ENCODE measurements at places on chromosomes 16 and 17.

- no peak for DNase-seq
These were observed 153.2 kb downstream of the KATNIP start for GRCh38 chr16:27703121-27703520.

DNA sequence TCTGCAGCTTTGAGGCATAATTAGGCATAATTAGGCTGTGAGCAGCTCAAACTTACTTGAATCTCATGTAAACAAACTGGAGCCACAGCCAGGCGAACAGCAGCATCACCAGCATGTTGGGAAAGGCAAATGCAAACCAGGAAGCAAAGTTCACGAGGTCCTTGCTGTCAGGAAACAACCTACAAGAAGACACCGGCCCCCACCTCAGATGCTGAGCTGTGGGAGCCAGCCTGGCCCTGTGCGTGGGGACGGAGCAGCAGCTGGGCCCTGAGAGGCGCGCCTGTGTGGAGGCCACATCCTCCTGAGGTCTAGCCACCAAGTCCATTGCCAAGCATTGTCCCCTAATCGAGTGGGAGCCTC lies 12.2 kb downstream of the SLC13A5 start:
- DNase-seq: no peak

DNA sequence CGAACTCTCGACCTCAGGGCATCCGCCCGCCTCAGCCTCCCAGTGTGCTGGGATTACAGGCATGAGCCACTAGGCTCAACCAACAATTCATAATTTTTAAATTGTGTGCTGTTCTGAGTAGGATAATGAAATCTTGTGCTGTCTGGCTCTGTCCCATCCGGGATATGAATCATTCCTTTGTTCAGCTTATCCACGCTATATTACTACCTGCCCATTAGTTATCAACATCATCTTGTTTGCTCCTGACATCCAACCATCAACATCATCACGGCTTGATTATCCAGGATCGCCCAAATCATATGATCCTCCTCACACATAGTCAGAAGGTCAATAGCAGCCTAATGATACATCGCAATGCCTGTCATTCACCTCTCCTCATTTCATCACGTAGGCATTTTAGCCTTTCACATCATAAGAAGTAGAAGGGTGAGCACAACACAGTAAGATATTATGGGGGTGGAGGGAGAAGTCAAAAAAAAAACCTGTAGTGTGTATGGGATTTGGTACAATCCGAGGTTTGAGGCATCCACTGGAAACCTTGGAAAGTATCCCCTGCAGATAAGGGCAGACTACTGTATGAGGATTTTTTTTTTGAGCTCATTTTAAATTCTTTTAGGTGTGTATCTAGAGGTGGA lies 77.0 kb upstream of the SIAH1 start:
- no peak for DNase-seq

DNA sequence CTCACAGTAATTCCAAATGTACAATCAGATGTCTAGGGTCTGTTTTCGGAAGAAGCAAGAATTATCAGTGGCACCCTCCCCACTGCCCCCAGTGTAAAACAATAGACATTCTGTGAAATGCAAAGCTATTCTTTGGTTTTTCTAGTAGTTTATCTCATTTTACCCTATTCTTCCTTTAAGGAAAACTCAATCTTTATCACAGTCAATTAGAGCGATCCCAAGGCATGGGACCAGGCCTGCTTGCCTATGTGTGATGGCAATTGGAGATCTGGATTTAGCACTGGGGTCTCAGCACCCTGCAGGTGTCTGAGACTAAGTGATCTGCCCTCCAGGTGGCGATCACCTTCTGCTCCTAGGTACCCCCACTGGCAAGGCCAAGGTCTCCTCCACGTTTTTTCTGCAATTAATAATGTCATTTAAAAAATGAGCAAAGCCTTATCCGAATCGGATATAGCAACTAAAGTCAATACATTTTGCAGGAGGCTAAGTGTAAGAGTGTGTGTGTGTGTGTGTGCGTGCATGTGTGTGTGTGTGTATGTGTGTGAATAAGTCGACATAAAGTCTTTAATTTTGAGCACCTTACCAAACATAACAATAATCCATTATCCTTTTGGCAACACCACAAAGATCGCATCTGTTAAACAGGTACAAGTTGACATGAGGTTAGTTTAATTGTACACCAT lies 59.7 kb downstream of the HLF start:
- no peak for DNase-seq

DNA sequence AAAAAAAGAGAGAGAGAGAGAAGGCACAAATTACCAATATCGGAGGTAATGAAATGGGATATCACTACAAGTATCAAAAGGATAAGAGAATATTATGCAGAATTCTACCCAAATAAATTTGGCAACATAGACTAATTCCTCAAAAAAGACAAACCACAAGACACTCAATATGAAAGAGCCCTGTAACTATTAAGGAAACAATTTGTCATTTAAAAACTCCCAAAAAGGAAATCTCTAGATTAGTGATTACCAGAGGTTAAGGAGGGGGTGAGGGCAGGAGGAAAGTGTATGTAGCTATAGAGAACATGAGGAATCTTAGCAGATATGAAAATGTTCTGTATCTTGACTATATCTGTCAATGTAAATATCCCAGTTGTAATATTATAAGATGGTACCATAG lies 54.0 kb downstream of the CFDP1 start:
- DNase-seq: no peak

- peak; percentile 73 for DNase-seq
These were observed 19.3 kb downstream of the TMEM11 start for GRCh38 chr17:21194703-21195102.

DNA sequence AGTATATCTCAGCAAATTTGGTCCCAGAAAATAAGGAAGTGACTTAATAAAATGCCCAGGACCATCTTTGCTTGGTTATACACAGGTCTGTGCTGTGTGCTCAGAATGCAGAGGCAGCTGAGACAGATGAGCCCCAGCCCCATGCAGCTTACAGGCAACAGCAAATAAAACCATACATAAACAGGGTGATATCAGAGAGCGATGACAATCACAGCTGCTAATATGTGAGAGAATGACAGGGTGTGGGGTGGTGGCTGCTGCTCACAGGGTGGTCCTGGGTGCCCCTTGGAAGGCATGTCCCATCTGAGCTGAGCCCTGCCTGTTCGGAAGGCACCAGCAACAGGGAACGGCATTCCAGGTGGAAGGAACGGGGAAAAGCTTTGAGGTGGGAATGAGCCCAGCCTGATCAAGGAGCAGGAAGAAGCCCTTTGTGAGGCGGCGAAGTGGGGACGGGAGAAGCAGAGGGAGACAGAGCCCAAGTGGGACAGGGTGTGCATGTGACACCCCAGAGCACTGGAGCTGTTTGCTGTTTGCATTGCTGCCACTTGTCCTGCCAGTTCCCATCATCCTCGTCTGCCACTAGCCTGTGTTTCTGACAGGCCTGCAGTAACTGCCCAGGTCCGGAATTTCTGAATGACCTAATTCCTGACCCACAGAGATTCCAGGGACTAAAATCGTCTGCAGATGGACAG lies 150.5 kb downstream of the KATNIP start:
- no peak for DNase-seq

DNA sequence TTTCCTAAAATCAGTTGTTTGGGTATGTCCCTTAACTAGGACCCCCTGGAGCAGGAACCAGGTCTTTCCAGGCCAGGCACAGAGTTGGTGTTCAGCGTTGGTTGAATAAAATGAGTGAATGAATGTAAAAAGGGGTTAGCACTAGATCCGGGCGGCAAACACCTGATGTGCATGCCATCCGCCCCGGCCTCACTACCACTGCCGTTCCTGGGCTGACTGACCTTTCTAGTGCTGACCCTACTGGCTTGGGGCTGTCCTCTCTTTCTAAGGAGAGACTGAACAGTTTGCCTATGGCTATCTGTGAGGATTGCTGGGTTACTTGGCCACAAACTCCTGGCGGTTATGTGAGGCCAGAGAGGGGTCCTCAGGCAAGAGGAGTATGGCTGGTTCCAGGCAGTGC lies 10.1 kb upstream of the PHF12 start:
- no peak for DNase-seq

- no peak for DNase-seq
These were observed 2.6 kb downstream of the CD300LB start for GRCh38 chr17:74528491-74529199.

DNA sequence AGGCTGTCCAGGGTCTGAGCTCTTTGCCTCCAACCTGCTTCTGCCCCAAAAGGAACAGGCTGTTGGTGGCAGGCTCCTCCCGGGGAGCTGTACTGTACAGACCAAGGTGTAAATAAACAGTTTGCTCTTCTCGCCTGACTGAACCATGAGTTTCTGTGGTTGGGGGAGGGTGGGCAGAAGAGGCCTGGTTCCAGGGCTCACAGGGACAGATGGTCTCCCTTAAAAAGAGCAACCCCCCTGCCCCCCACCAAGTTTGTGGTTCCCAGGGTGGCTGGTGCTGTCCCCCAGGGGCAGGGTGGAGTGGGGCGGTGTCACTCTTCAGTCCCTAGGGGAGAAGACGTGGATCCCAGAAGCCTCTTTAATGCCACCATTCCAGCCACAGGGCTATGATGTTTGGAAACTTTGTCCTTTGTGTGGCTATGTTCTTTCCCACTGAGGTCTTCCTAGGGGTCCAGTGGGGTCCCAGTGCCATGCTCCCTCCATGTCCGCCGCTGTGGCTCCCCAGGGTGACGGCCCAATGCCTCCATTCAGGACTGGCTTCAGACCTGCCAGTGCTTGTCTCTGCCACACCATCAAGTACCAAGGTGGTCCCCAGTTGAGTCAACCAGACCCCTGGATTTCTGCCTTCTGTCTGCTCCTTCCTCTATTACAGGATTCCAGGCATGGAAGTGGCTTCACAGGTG lies 146.7 kb downstream of the RAB11FIP4 start:
- no peak for DNase-seq

- DNase-seq: no peak
These were observed 14.0 kb upstream of the SLC6A4 start for GRCh38 chr17:30249460-30249859.

GRCh38 chr16:9316615-9317014 lies 225.2 kb downstream of the HAPSTR1 start:
- no peak for DNase-seq

GRCh38 chr16:15701975-15702970 lies 52.2 kb downstream of the NDE1 start:
- DNase-seq: no peak

GRCh38 chr17:51165680-51166197 lies 472 bp upstream of the NME2 start:
- DNase-seq: no peak

GRCh38 chr16:84718-85406 lies 6.8 kb downstream of the MPG start:
- peak; percentile 90 for DNase-seq

DNA sequence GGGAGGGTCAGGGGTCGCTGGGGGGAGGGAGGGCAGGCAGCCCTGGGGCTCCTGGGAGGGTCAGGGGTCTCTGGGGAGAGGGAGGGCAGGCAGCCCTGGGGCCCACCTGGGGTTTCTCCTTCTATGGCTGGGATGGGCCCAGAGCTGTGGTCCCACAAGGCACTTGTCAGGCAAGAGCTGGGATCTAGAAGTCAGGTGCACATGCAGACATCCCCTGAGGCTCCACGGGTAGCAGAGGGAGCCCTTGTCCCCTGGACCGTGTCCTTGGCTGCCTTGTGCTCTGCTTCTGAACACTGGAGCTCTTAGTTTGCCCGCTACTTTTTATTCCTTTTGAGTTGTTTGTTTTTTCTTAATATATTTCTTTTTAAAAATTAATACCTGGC lies 1.8 kb downstream of the TUBB3 start:
- DNase-seq: no peak

DNA sequence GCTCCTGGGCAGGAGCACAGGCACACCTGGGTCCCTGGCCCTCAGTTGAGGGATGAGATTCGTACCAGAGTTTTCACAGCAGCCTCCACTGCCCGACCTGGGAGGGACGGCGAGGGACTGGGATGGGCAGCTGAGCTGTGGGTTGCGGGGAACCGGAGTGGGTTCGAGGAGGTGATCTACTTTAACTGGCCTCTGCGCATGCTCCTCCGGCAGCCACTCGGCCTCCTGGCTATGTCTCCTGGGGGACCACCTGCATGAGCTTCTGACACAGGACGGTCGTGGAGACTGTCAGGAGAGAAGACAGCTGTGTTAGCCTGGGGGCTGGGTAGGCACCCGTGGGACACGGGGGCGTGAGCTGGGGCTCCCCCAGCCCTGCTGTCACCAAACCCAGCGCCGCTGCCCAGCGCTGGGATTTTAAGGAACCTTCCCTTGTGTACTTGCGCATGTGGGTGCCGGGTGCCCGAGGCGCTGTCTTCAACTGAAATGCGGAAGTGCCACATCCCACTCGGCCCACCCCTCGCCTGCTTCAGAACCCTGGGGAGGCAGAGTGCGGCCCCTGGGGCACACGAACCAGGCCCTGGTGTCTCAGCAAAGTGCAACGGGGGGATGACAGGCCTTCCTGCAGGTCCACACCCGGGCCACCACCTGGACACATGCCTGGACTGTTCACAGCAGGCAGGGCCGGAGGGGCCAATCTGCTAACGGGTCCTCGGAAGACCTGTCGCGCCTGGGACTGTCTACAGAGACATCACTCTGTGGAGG lies 36.4 kb downstream of the SLC7A5 start:
- no peak for DNase-seq

- peak; percentile 36 for DNase-seq
These were observed 2.7 kb downstream of the PLEKHH3 start for GRCh38 chr17:42673885-42674754.

GRCh38 chr17:82780971-82781893 lies 29.4 kb downstream of the TBCD start:
- DNase-seq: no peak

GRCh38 chr16:59259074-59259949 lies 525.2 kb upstream of the GOT2 start:
- DNase-seq: no peak

DNA sequence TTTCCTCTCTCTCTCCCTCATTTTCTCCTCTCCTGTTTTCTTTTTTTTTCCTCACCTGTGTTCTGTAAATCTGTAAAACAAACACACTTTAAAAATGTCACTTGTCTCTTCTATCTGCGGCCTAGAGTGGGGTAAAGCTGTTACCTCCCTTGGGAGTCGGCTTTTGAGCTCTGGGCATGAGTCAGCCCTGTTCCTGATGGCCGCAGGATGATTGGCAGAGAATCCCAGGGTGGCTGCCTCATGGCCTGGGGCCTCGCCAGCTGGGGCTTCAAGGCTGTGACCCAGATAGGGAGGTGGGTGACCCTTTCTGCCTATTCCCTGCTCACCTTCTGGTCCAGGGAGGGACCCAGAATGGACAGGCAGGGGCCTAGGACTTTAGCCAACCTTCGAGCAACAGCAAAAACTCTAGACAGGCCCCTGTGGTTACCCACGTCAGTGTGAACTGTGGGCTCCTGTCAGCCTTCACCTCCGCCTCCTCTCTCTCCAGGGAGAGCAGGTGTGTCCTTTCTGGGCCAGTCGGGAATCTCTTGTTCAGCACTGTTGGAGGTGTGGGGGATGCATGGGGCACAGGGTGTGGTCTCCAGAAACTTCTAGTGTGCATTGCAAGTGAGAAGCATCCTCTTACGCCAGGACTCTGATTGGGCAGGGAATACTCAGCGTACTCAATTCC lies 87.4 kb downstream of the RAP1GAP2 start:
- peak; percentile 60 for DNase-seq

GRCh38 chr16:89364606-89365005 lies 125.8 kb downstream of the ANKRD11 start:
- no peak for DNase-seq
